ENCODE measurements at places on chromosomes 5 and 9. TPM values are rescaled to one million over a fixed set of nuclear protein-coding genes. Genes with fewer than 3 reads are reported as not detected.

- no peaks in the 10 kb centered on the region for H3K36me3 ChIP-seq
- no peak overlapping the region for H3K4me3 ChIP-seq
- no peak for DNase-seq
- H3K27me3 ChIP-seq, result no peaks in the 10 kb centered on the region
Measured at GRCh38 chr9:22100626-22101025, 91.5 kb upstream of the CDKN2B start.

DNA sequence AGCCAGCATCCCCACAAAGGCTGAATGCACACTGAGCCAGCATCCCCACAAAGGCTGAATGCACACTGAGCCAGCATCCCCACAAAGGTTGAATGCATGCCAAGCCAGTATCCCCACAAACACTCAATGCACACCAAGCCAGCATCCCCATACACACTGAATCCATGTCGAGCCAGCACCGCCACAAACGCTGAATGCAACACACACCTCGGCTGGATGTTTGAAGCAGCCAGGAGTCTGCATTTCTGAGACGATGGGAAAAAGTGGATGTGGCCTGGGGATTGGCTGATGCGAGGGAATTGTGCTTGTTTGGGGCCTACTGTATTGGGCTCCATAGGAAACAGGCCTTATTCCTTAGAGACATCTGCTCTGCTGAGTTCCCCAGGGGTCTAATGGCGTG lies 30.9 kb upstream of the CEP72 start:
- no peaks in the 10 kb centered on the region for H3K27me3 ChIP-seq
- H3K36me3 ChIP-seq, result no peaks in the 10 kb centered on the region
- DNase-seq, result no peak
- H3K27ac ChIP-seq, result no peak overlapping the region
- H3K4me1 ChIP-seq, result no peaks in the 10 kb centered on the region

Gene FAXDC2
- total RNA-seq, result 70.5 TPM

DNA sequence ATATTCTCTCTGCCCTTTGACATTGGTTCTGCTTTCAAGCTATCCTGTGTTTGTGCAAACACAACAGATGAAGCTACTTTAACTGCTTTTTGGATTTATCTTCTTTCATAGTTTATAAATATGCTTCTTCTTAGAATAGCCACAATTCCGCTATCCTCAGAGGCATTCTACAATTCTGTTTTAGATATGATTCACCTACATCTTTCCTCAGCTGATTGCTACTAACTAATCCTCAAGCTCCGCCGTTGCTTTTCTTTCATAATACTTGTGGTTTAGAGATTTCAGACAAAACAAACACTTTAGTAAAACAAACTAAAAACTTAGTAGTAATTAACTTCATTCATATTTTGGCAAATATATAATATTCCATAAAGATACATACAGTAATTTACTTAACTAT lies 52.5 kb downstream of the ECPAS start:
- H3K4me1 ChIP-seq, result no peaks in the 10 kb centered on the region
- no peak for DNase-seq
- H3K4me3 ChIP-seq, result no peak overlapping the region
- H3K27ac ChIP-seq, result no peak overlapping the region

- H3K36me3 ChIP-seq, result no peaks in the 10 kb centered on the region
- peaks cover 9% of the 10 kb centered on the region for H3K4me1 ChIP-seq
- H3K27me3 ChIP-seq, result no peaks in the 10 kb centered on the region
- H3K27ac ChIP-seq, result no peak overlapping the region
- no peak for DNase-seq
- no peak overlapping the region for H3K4me3 ChIP-seq
Measured at GRCh38 chr9:81318571-81318970, 370.8 kb downstream of the TLE1 start.

DNA sequence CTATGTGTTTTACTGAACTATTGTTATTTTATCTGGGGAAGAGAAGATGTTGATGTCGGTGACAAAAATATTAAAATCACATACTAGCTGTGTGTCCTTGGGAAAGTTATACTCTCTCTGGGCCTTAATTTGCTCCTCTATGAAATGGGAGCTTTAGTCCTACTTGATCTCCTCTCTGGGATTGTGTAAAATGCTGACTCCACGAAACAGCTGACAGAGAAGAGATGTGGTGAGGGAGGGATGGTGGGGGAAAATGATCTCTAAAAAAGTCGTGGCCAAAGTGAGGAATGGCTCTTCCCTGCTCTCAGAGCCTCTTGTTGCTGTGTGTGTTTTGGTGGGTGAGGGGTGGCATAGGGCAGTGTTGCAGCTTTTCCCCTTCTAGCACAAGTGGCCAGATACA lies 173.7 kb downstream of the MELK start:
- H3K27me3 ChIP-seq, result no peaks in the 10 kb centered on the region
- no peak for DNase-seq
- no peaks in the 10 kb centered on the region for H3K36me3 ChIP-seq
- no peak overlapping the region for H3K4me3 ChIP-seq

Data from thoracic aorta (tissue), 2 donors.